ENCODE measurements at places on chromosomes 16 and 17.

DNA sequence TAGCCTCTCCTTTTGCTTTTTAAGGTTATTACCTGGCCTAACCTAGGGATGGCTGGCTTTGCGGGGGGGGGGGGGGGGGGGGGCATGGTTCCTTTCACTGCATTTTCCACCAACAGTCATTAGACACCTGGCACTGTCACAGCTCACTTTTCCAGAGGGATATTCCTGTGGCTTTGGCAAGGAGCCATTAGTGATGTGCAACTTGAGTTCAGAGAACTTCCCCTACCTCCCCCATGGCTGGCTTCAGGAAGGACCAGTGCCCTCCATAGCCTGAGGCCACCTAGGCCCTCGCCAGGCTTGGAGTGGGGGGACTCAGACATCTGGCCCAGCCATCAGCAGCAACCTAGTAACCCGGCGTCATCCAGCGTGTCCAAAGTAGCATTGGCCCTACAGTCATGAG, 234.6 kb downstream of the CPPED1 start:
- no peak for DNase-seq

DNA sequence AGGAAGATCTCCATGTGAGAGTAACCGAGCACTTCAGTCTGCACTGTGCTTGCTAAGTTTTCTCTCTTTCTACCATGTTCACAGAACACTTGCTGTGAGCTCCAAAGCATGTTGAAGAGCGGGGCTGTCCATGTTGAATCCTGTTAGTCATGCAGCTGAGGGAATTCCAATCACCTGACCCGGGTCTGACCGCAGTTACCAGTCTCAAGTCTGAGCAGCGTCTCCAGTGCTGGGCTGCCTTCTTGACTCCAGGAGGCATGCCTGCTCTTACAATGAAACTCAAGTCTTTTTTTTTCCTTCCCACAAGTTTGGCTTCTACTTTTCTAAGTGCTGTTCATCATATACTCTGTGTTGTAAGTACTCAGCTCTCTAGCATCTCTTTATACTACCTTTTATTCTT, 44.3 kb downstream of the HOXB1 start:
- DNase-seq: no peak

DNA sequence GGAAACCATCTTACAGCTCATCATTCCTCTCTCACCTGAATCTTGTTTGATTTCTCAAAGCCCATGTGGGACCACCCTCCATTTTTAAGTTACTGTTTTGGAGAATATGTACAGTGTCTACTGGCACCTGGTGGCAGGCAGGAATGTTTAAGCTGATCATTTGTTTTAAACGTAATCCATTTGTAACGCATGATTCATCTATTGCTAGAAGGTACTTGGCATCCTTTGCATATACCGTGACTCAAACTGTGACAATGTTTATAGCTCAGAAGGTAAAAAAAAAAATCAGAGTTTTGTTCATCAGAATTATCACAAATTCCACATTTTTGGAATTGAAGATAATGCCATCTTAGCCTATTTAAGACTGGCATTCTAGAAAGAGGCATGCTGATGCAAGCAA, 1007.5 kb upstream of the EEF2KMT start:
- DNase-seq: no peak

- no peak for DNase-seq
These were observed 172.8 kb upstream of the CDH11 start for GRCh38 chr16:65294708-65295107.

GRCh38 chr17:40803617-40804082, 3.9 kb upstream of the KRT28 start:
- peak; percentile 75 for DNase-seq

GRCh38 chr17:42803074-42803883, 4.6 kb downstream of the CNTD1 start:
- DNase-seq: no peak

- no peak for DNase-seq
These were observed 28.9 kb upstream of the BCAR1 start for GRCh38 chr16:75280331-75280804.

- DNase-seq: no peak
These were observed 688 bp downstream of the CA10 start for GRCh38 chr17:52157603-52158449.

DNA sequence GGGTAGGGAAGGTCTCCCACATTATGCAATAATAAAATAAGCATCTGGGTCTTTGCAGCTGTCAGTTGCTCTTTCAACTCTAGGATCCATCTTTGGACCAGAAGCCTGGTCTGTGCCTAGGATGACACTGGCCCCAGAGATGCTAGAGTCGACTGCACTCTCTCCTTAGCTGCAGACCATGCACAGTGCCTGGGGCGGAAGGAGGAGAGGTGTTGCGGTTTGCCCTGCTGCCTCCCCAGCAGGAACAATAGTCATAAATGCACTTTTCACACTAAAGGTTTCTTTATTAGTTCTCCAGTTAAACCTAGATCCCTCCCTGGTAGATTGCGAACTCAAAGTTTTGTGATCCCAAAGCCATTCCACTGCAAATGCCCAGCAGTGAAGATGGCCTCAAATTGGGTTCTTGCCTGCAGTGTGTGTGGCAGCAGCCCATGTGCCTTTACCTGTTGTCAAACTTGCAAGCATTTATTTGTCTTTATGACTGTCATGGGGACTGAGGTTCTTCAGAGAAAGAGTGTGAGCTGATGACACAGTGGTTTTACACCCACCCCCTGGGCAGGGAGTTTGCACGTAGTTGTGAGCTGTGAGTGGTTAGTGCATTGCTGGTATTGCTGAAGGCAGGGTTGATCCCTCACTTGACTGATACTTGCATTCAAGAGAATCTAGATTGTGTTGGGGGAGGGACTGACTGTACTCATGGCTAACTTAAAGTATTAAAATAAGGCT, 10.3 kb downstream of the ATXN1L start:
- peak; percentile 44 for DNase-seq

- DNase-seq: no peak
These were observed 80.9 kb downstream of the GOSR1 start for GRCh38 chr17:30557916-30558685.

GRCh38 chr16:53417011-53417410, 17.3 kb upstream of the RBL2 start:
- DNase-seq: no peak

DNA sequence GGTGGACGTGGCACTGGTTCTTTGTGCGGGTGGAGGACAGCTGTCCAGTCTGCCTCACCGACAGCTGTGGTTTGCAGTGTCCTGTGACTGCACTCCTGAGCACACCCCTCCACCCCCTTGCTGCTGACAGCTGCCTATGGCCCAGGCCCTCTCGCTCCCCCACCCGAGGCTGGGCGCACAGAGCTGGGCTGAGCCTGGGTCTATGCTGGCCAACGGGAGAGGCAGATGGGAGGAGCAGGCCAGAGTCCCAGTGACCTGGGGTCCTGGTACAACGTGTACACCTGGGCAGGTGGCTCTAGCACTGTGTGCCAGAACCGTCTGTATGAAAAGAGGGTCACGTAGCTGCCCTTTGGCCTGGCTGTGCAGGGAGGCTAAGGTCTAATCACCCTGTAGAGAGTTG, 30.5 kb downstream of the BAIAP2 start:
- no peak for DNase-seq

DNA sequence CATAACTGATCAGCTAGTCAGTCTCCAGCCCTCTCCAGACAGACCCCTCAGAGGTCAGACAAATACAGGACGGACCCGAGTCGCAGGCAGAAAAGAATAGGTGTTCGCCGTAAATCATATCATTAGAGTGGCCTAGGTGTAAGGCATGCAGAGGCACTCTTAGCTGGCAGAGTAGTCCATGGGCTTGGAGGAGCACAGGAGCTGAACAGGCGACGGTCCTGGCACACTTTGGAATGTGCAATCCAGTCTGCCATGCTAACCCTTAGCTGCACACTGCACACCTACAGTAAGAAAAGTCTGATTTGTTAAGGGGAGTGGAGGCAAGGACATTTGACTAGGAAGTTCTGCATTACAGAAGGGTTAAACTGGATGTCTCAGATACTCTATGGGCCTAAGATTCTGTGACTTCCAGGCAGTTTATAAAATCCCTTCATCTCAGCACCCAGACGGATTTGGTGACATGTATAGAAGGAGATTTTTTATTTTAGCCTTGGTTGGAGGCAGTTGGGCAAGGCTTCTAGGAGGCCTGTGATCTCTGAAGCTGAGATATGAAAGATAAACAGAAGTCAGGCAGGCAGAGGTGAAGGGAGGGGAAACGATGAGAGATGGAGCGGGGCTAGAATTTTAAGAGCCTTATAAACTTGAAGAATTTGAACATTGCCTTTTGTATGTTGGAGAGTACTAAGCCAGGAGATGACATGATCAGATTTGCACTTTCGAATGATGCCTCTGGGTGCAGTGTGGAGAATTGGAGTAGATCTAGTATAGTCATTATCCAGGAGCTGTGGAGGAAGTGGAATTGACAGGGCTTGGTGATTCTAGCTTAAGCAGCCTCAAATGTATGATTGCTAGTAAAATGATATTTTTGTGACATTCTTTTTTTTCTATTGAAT, 34.6 kb upstream of the SLC5A11 start:
- DNase-seq: no peak

GRCh38 chr16:15513156-15513555, 78.8 kb downstream of the BMERB1 start:
- DNase-seq: no peak

- DNase-seq: peak; percentile 29
These were observed 6.6 kb upstream of the TMEM204 start for GRCh38 chr16:1526608-1527555.

GRCh38 chr17:43411369-43411677, 12.5 kb downstream of the ARL4D start:
- DNase-seq: no peak

DNA sequence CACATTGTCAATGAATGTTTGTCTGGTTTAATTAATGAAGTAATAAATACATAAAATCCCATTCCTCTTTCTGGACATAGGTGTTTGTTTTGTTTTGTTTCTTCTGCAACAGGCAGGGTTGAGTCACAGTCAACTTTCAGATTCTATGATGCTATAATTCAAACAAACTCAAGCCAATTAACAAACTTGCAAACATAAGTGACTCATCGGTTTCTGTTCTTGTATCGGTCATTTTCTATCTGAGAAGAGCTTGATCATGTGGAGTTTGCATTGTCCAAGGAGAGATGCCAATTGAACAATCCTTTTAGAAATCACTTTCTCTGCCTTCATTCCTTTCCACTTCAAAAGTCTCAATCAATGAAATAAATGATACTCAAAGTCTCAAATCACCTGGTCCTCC, 294.2 kb upstream of the C16orf82 start:
- no peak for DNase-seq

DNA sequence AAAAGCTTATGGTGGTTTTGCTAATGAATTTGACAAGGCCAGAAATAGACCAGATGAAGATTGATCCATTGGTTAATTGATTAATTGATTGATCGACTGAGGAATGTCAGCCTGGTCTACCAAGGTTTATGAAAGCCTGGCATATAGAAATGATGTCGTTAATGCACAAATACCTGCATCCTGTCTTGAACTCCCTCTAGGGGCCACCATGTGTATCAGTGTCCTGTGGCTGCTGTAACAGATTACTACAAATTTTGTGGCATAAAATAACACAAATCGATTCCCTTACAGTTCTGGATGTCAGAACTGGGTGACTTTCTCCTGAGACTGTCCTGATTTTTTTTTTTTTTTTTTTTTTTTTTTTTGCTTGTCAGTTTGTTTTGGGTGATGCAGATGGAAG, 553.2 kb downstream of the MAF start:
- peak; percentile 36 for DNase-seq

- no peak for DNase-seq
These were observed 547 bp upstream of the ZNF48 start for GRCh38 chr16:30394592-30395154.

- no peak for DNase-seq
These were observed 1.7 kb upstream of the SPEM2 start for GRCh38 chr17:7423679-7424078.

DNA sequence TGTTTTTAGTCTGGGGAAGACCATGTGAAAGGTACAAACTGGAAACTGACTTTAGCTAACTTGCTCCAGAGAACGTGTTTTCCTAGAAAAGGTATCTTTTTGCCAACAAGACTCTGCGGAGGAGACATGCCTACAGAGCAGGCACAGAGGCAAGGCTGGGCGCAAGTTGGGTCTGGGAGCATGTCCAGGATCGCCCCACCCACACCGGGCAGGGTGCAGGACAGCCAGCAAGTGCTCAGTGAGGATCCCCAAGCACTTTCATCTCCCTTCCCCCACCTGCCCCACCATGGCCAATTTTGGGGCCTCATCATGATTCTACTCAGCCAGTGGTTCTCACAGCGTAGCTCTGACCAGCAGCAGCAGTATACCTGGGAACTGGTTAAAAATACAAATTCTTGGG, 18.2 kb upstream of the ROGDI start:
- DNase-seq: no peak

GRCh38 chr17:39653662-39654331, 11.4 kb upstream of the TCAP start:
- peak; percentile 84 for DNase-seq

GRCh38 chr16:48408688-48409087, 23.5 kb upstream of the SIAH1 start:
- DNase-seq: no peak

GRCh38 chr17:57701124-57701523, 44.0 kb downstream of the CCDC182 start:
- no peak for DNase-seq

- peak; percentile 43 for DNase-seq
These were observed at the start of gene FN3K for GRCh38 chr17:82734987-82735866. Gene FN3K (plus strand): TSS chr17:82735615. CDS start chr17:82735637, 22 bp downstream.

GRCh38 chr16:85570735-85571562, 42.2 kb upstream of the GSE1 start:
- peak; percentile 69 for DNase-seq

- DNase-seq: no peak
These were observed 25.3 kb downstream of the VWA3A start for GRCh38 chr16:22117609-22118008.

- no peak for DNase-seq
These were observed 5.4 kb downstream of the LRRC75A start for GRCh38 chr17:16486373-16487250.

DNA sequence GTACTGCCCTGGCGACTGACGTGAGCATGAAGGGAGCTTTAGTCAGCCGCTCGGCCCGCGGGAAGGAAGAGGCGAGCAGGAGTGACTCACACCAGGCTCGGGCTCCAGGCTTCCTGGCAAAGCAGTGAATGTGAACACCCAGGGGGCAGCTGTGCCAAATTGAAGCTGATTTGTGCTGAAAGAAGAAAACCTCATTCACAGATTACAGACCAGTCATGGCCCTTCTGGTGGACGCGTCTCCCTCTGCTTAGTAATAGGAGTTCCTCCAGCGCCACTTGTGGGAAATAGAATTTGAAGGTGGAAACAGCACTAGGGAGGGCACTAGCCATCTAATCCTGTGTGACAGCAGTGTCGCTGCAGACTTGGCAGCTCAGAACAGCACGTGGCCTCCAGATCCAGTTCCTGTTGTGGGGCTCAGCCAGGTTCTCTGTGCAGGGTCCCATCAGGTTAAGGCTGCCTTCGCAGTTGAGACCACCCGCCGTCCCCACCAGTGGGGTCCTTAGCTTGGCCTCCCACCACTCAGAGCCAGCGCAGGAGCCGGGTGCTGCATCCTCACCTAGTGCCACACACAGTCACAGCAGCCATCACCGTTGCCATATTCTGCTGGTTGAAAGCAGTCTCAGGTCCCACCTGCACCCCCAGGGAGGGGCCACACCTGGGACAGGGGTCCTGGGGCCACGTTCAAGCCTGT, 164.5 kb upstream of the CHMP6 start:
- no peak for DNase-seq
